NCI-H2029 (cell line): ENCODE measurements at places on chromosomes 7 and 10.

GRCh38 chr7:44976040-44976745, 2.6 kb downstream of the MYO1G start:
- DNase-seq, result no peak

DNA sequence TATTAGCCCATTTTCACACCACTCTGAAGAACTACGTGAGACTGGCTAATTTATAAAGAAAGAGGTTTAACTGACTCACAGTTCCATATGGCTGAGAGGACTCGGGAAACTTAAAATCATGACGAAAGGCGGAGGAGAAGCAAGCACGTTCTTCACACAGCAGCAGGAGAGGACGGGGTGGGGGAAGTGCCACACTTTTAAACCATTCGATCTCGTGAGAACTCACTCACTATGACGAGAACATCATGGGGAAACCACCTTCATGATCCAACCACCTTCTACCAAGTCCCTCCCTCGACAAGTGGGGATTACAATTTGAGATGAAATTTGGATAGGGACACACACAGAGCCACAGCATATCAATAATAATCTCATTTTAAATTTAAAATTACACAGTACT, 80.2 kb downstream of the VWDE start:
- no peak for DNase-seq

DNA sequence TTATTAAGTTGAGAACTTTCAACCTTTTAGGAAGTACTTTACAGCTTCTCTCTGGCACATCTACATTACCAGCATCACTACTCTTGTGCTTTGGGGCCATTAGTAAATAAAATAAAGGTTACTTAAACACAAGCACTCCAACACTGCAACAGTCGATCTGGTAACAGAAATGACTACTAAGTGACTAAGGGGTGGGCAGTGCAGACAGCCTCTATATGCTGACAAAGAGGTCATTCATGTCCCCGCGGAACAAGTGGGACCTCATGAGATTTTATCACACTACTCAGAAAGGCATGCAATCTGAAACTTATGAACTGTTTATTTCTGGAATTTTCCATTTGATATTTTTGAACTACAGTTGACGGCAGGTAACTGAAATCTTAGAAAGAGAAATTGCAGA, 111.3 kb upstream of the DNAJB12 start:
- DNase-seq, result no peak

- no peak for DNase-seq
Observed at GRCh38 chr7:42107484-42108240, 129.3 kb downstream of the GLI3 start.

DNA sequence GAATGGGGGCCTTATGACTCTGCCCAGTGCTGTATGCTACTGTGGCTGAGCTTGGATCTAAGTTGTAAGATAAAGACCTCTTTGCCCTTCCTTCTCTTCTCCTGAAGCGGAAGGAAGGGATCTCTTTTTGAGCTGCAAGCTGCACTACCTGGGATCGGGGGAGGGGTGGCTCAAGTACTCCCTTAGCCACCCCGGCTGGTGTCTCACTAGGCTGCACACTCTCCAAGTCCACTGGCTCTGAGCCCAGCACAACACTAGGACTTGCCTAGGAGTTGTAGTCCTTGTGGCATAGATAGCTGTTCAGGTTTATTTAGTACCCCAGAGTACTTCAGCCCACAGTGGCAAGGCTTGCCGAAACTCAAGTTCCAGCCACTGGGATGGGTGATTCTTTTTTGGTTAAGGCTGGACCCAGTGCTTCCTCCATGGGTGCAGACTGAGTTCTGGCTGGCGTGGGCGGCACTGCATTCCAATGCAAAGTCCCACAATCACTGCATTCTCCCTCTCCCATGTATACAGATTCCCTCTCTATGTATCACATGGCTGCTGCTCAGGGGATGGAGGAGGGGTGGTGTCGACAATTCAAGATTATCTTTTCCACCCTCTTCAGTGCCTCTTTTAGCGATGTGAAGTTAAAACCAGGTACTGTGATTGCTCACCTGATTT, 76.2 kb upstream of the SLC25A13 start:
- DNase-seq, result peak; percentile 44

GRCh38 chr7:38518541-38518940, 112.6 kb downstream of the AMPH start:
- no peak for DNase-seq
